Hematopoietic multipotent progenitor cell treated with erythropoietin and hydrocortisone succinate and interleukin-3 and kit ligand, for 15 days (in vitro differentiated cells): ENCODE measurements at places on chromosomes 11 and 22.

DNA sequence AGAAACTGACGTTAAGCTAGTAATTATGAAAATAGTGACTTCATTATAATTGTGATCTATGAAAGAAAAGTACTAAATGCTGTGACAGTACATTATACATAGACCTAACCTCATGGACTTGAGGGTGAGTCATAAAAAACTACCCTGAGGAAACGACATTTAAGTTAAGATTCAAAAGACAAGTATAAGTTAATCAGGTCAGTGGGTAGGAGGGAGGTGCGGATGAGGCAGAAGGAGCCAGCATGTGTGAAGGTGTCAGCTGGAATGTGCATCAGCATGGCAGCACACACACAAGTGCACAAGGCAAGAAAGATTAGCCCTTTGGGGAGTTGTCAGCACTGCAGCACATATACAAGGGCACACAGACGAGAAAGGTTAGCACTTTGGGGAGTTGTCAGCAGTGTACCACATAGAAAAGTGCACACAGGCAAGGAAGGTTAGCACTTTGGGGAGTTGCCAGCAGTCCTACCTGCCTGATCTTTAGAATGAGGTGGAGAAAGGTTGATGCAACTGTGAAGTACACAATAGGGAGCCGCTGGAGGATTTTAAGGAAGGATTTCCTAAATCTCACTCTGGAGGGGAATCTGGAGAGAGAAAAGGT, 31.6 kb upstream of the CAVIN3 start:
- DNase-seq: no peak

DNA sequence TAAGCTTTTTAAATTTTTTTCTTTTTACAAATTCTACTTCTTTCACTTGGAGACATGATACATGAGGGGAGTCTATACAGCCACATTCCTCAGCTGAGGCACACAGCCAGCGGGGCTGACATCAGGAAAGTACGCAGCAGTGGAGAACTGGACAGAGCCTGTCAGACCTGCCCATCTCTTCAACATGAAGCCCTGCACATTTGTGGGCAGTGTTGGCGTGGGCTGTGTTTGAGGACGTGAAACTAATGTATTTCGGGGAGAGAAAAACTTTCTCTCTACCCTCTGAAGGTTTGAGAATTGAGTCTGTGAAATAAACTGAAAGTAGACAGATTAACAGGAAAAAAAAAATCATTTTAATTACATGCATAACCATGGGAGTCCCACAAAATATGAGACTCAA, 84.8 kb upstream of the HTATIP2 start:
- no peak for DNase-seq

DNA sequence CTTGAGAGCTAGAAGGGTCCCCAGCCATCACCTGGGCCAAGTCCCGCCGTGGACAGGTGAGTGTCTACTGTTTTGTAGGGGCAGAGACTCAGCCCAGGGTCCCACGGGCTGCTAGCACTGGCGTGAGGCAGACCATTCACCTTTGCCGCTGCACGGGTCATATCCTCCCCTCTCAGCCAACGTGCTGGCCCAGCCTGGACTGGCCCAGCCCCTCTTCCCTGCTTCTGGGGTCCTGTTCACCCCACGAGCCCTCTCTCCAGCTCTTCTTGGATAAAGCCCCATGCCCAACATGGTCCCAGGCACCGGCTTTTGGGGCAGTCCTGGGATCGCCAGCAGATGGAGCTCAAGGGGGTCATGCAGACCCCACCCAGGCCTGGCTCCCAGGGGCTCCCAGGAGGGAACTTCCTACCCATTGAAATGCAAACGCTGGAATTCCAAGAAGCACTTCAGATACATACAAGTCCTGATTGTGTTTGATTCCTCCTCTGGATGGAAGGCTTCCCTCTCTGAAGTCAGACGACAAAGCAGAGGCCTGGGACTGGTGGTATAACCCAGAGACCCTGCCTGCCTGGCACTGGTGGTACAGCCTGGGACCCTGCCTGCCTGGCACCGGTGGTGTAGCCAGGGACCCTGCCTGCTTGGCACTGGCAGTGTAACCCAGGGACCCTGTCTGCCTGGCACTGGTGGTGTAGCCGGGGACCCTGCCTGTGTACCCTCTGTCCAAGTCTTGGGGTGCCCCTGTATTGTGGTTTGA, 8.9 kb upstream of the SEPTIN5 start:
- no peak for DNase-seq

DNA sequence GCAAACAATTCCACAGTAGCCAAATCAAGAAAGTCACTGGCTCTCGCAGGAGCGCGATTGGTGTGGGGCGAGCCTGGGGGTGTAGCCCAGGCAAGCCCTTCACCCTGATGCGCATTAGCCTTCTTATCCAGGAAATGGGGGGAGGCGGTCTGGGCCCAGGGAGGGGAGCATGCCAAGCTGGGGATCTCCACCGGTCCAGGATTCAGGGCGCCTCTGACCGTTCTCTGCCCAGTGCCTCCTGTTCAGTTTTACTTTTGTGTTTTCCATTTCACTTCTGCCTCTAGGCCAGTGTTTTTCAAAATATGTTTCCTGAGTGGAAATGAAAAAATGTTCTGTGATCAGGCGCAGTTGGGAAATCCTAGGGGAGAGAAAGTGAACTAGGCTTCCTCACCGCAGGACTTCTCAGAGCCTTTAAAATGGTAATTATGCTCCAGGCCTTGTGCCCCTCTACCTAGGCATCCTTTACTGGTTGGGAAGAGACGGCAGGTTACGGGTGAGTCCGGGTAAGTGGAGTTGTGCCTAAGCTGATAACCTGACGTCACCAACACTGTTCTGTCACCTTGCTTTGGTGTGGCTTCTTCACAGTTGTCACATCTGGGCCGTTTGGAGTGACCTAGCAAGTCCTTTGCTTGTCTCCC, 18.4 kb downstream of the LRP5 start:
- no peak for DNase-seq
